ENCODE measurements at places on chromosomes 3 and 15.

- DNase-seq: no peak
Observed at GRCh38 chr15:67753891-67754290, 71.4 kb upstream of the SKOR1 start.

- DNase-seq: no peak
Observed at GRCh38 chr3:5011555-5012256, 32.5 kb downstream of the BHLHE40 start.

- no peak for DNase-seq
Observed at GRCh38 chr3:45034612-45035252, 8.6 kb downstream of the CLEC3B start.

DNA sequence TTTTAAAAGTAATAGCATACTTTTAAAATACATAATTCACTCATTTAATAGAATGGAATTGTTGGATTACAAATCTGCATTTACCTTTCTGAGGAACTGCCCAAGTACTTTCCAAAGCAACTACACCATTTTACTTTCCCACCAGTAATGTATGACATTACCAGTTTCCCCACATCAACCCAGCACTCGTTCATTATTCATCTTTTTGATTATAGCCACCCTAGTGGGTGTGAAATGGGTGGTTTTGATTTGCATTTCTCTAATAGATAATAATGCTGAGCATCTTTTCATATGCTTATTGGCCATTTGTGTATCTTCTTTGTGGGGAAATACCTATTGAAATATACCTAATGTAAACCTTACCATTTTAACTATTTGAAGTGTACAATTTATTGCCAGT lies 18.0 kb upstream of the EBLN2 start:
- no peak for DNase-seq

GRCh38 chr3:59408047-59408624 lies 358.3 kb upstream of the CFAP20DC start:
- DNase-seq: no peak

DNA sequence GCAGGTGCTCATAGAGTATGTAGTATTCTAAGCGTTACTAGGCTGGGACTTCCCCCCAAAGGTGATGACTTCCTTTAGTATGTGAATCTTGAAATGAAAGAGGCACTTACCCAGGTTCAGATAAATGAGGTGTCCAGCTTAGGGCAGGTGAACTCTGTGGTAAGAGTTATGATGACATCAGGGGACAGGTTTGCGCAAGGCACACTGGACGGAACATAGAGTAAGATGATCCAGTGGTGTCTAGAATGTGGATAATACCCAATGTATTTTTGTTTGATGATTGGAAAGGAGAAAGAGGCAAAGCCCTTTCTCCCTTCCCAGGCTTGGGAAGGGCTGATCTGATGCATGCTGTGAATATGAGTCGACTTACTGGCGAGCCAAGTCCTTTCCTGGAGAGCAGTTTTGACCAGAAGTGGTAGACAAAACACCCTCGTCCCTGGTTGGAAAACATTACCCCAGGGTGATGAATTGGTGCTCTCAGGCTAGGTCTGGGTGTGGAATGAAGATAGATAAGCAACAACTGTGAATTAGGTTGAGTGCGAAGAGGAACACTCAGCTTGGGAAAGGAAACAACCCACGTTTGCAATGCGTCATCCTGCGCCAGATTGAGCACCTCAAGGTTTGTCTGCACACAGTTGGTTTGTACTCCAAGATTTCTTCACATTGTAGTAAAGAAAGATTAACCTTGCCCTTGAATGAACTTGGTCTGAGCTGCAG lies 124.2 kb downstream of the GHSR start:
- no peak for DNase-seq

DNA sequence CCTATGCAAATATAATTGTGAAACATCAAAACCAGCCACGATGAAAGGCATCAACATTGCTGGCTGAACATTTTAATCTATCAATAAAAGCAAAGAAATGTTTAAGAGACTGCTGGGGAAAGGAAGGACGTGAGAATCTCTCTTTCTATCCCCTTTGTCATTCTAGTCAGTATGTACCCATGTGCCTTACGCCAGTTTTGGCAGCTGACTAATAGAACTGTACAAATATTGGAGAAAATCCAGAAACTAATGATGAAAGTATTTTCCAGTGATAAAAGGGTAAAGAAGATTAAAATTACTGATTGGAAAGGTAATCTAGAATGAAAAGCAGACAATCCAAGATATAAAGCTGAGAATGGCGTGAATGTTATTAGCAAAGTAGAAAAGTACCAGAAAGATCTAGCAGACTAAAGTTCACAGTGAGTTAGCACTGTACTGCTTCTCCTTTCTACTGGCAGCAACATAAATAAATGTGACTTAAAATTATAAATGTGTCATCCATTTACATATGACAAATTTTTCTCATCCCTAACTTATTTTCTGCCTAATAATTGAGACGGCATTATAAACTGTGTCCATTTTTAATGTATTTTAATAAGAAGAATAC lies 401.9 kb upstream of the CNTN4 start:
- DNase-seq: no peak

- DNase-seq: no peak
Observed at GRCh38 chr3:48564022-48564421, 441 bp upstream of the UCN2 start.

GRCh38 chr15:69795601-69796000 lies 302.1 kb downstream of the TLE3 start:
- no peak for DNase-seq

DNA sequence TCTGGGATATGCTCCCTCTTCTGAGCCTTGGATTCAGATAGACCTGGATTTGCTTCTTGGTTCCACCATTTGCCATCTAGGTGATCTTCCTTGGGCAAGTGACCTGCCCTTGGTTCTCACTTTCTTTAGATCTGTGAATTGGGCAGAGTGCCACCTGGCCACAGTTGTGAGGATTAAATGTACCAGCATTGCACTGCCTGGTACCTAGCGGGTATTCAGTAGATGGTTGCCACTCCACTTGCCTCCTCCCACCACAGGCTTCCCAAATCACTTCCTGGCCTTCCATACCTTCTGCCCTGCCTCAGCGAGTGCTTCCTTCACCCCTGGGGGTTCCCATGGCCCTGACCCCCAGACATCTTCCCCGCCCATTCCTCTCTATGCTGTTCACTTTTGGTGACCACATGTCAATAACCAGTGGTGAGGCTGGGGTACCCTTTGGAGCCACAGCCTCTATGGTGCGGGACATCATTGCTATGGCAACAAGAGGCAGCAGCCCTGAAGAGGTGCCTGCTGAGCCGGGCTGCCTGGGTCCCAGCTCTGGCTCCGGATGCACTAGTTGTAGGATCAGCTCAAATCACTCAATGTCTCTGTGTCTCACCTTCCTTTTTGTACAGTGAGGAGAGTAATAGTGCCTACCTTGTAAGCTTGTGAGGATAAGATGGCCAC lies 40.5 kb downstream of the CMTM7 start:
- no peak for DNase-seq

DNA sequence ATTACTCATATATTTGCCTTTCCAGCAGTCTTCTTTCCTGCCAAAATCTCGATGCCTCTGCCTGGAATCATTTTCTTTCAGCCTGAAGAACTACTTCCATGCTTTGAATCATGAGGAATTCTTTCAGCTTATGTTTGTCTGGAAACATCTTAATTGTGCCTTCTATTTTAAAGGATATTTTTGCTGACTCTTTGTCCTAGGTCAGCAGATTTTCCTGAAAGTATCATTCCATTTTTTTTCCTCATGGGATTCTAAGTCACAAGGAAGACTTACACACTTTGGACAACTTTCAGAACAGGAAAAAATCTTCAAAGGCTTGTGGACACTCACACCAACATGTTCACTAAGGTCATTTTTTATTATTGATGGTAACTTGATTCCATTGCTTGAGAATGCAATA lies 10.1 kb downstream of the PRR23E start:
- no peak for DNase-seq

- no peak for DNase-seq
Observed at GRCh38 chr3:195460091-195460713, 17.4 kb upstream of the ACAP2 start.

DNA sequence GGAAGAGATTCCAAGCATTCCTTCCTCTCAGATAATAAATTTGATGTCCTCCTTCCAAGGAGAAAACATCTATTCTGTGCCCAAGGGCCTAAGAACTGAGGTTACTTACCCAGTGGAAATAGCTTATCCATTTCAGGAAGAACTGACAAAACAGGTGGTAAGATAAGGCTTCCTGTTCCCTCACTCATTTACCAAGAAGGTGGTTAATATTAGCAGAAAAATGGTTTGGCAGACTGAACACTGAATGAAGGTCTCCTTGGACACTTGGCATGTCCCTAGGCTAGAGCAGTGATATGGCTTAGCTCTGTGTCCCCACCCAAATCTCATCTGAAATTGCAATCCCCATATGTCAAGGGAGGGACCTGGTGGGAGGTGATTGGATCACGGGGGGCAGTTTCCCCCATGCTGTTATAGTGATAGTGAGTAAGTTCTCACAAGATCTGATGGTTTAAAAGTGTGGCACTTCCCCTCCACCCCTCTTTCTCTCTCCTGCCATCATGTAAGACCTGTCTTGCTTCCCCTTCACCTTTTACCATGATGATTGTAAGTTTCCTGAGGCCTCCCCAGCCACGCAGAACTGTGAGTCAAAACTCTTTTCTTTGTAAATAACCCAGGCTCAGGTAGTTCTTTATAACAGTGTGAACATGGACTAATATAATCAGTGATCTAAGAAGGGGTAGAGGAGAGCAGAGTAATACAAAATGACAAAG lies 127.4 kb downstream of the ST8SIA2 start:
- DNase-seq: no peak

DNA sequence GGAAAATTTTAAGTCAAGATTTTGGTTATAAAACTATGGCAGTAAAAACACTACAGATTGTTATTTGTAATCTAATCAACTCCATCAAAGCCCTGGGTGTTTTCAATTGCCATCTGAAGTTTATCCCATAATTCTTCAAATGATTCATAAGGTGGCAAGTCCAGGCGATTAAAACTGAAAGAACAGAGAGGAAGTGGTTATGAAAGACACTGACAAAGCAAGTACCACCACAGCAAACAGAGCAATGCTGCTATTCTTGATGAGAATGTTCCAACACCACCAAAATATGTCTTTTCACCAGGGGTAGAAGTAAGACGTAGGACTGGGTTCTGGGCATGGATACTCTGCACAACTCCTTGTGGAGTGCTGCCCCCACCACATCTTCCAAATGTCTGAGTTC lies 86.9 kb upstream of the PRTG start:
- DNase-seq: no peak

DNA sequence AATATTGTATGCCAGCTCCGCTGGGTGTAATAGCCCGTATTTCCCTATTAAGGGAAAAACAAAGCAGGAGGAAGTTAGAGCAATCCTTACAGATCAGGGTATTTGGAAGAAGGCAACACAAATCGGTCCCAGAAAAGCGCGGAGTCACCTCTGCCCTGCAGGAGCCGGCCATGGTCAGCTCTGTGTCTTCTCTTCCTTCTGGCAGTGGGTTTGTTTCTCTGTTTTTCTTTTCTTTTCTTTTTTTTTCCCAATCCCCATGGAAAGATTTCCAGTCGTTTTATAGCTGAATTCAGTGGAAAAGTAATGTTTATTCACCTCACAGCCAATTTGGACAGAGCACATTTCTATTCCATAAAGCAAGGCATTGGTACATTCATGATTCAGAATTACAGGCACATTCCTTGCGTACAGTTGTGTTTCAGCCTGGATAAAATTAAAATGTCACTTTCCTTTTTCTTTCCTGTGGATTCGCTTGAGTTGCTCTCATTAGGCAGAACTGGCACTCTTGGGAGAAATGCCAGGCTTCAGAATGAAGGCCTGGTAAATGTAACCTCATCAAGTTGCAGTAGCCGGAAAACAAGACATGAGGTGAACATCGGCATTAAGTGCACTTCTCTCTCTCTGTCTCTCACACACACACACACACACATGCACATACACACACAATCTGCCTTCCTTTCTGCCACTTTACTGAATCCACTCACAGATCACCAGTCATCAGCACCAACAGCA lies 204.5 kb upstream of the UBE2E1 start:
- no peak for DNase-seq

- DNase-seq: no peak
Observed at GRCh38 chr3:15330031-15330596, 2.3 kb downstream of the SH3BP5 start.

GRCh38 chr3:109339197-109339596 lies 1.9 kb upstream of the DPPA4 start:
- DNase-seq: no peak

GRCh38 chr3:66382142-66382541 lies 118.7 kb downstream of the LRIG1 start:
- DNase-seq: no peak

GRCh38 chr3:179933080-179933479 lies 103.7 kb downstream of the PEX5L start:
- DNase-seq: peak; percentile 54

- peak; percentile 35 for DNase-seq
Observed at GRCh38 chr15:70096215-70097062, 1.3 kb downstream of the TLE3 start.

DNA sequence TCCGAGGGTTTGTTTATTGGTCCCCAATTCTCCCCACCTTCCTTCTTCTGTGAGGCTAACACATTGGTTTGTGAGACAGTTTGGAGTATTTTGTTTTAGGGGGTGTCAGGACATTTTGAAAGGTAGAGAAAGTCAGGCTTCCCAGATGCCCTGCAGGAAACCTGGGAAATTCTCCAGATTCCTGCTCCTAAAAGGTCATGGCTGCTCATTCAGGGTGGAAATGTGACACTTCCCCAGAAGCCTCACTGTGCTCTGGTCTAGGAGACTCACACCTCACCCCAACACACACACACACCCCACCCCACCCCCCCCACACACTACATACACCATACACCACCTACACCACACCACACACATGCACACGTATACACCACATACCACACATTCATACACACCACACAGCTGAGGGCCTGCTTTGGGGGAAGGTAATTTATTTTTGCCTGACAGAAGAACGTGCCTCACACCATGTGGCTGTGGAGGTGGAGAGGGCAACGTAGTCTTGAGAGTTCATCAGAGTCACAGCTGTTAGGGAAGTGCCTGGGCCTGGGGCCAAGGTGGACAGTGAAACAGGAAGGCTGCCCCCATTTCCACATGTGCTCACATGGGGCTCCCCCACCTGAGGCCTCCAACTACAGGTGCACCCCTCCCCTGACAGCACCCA lies 40.4 kb upstream of the LIMD1 start:
- DNase-seq: no peak

GRCh38 chr15:80758130-80758745 lies 20.9 kb upstream of the CEMIP start:
- DNase-seq: no peak

- peak; percentile 79 for DNase-seq
Observed at GRCh38 chr15:88645171-88646087, 6.6 kb downstream of the ISG20 start.

DNA sequence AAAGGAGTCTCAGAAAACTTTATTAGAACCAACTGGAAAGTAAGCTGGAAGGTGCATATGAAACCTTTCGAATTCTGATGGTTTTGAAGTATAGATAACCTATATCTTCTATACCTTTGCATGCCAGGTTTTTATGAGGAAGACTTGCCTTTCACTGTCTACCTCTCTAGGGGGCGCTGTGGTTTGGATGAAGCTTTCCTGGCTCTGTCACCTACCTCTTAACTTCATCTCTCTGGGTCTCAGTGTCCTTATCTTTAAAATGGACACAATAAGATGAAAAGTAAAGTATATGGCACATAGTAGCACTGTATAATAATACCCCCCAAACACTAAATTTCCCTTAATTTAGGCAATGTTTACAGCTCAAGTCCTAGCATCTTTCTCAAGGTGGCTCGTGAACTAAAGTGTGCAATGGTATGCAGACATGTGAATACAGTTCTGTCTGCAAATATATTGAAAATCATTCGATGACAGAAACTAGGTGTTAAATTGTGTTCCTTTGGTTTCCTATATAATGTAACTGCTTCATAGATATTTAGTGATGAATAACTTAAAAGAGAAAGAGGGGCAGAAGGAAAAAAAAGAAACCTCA lies 314.3 kb downstream of the CHST2 start:
- DNase-seq: no peak

- no peak for DNase-seq
Observed at GRCh38 chr15:56471440-56472069, 6.6 kb upstream of the MNS1 start.

Measured in NCI-H526 treated with DMSO at 0.1 percent for 48 hours (cell line).